NCI-H526 treated with DMSO at 0.1 percent for 48 hours (cell line): ENCODE measurements at places on chromosomes 12 and 14.

DNA sequence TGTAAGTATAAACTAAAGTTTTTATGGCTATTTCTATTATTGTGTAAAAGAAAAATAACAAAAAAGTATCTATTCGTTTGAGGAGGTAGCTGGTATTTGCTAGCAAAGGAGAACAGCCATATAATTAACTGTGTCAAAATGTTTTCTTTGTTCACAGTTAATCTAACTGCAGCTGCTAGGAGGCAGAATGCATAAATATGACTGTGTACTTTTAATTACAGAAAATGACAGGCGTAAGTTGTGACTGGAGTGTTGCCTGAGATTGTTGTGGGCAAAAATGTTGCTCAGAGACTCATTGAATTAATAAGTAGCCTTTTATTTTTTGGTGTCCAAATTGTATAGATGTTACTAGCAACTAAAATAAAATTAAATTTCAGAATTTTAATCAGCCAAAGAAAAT lies 33.5 kb downstream of the PTPRO start:
- DNase-seq, result no peak

GRCh38 chr12:56297400-56297799 lies 2.7 kb downstream of the CS start:
- no peak for DNase-seq

- DNase-seq, result no peak
These were observed 37.2 kb upstream of the C14orf132 start for GRCh38 chr14:96001866-96002497.

GRCh38 chr12:102939670-102940222 lies 17.7 kb upstream of the ASCL1 start:
- no peak for DNase-seq

- DNase-seq, result peak; percentile 38
These were observed 200.2 kb downstream of the CHST11 start for GRCh38 chr12:104656921-104657320.

DNA sequence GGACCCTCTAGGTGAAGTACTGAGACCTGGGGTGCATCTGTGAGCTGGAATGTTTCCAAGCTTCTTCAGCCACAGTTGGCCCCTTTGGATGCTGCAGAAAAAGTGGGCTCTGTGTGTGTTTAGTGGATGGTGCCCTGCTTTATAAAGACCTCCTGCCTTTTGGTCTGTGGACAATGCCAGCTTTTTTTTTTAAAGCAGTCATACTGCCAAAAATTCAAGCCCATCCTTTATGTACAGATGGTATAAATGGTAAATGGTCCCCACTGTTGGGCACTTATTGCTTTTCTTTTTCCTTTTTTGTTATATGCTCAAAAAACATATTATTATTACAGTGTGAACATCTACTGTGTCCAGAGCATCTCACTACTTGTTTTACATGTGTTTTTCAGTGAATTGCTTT lies 81.1 kb downstream of the SMOC1 start:
- no peak for DNase-seq

GRCh38 chr12:116319233-116319897 lies 41.9 kb upstream of the MED13L start:
- DNase-seq, result no peak

GRCh38 chr12:71426300-71427047 lies 13.1 kb upstream of the LGR5 start:
- no peak for DNase-seq

DNA sequence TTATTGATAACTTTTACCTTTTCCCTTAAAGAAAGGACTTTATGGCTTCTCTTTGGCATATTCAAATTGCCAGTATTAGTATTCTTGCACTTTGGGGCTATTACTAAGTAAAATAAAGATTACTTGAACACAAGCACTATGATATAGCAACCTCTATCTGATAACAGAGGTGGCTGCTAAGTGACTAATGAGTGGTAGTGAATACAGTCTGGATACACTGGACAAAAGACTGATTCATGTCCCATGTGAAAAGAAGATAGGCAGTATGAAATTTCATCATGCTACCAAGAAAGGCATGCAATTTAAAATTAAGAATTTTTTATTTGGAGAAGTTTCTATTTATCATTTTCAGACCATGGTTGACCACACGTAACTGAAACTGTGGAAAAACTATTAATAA lies 399.9 kb downstream of the FSCB start:
- no peak for DNase-seq

DNA sequence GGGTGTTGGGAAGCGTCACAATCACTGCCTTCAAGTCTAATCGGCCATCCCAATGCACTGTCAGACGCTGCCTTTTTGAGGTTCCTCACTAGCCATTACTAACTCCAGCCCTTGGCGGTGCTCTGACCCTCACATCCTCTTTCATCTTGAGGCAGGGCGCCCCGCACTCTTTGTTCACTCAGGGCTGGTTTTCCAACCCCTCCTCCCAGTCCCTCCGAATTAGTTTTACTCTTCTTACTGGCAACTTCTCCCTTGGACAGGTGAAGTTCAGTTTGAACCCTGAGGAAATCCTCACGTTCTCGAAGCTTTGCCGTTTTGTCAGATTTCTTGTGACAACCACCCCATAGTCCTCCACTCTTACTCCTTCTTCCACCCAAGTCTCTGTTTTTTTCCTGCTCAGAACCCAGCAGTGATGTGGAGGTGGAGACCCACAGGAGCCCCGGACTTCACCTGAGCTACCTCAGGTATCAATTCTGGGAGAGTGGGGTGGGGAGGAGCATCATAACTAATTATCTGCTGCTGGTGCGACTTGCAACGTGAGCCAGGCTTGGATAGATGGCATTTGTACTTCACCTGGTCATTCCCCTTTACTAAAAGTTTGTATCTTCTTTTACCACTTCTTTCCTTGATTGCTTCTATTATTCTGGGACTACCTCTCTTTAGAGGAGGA lies 757 bp downstream of the ZC3H10 start:
- no peak for DNase-seq

DNA sequence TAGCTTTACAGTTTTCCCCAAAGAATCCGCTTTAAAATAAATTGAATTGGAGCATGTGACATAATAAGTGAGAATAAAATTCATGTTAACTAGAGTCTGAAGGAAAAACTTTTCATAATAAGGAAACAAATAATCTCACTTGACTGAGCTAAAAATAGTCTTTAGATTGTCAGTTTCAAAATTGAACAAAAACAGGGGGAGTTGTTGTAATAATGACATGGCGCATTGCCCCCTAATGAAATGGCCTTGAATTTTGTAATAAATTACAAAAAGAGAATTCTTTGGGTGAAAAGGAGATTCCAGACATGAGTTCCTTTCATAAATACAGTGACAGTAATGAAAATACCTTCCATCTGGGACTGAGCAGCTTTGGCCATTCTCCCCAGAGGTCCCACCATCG lies 178.6 kb downstream of the EFCAB11 start:
- no peak for DNase-seq

GRCh38 chr14:29489911-29490425 lies 437.7 kb downstream of the PRKD1 start:
- no peak for DNase-seq

DNA sequence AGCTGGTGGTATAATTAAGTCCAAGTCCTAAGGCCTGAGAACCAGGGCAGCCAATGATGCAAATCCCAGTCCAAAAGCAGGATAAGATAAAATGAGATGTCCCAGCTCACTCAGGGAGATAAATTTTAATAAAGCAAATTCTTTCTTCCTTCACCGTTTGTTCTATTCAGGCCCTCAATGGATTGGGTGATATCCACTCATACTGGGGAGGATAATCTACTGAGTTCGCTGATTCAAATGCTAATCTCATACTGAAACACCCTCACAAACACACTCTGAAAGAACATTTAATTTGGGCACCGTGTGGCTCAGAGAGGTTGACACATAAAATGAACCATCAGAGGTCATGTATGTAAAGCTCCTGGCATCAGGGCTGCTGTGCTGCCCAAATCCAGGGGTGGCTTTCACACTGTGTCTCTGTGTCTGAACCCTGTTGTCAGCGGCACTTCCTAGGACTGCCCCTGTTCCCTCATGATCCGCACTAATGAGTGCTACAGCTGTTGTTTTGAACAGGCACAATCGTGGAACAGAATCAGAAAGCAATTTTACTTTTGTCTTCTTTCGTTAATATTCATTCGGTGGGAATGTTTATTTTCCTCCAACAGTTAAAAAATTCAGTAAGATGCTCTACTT lies 428.5 kb upstream of the FBXO33 start:
- no peak for DNase-seq

DNA sequence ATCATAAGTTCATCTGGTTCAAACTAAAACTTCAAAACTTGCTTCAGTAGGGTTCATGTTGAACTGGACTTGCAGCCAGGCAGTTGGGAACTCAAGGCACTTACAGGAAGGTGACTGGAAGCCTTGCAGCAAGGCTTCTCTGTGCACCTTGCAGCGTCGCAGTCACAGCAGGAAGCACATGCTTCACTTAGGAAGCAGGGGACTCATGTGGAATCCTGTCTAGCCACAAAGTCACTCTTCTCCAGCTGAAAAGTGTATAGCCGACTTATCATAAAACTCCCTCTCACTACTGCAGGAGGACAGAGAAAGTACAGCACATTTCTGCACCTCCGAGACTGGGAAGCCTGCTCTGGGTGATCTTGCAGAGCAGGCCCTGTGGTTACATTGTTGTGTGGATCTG lies 114.0 kb upstream of the PRB2 start:
- DNase-seq, result no peak

- DNase-seq, result no peak
These were observed 56.0 kb downstream of the TTC9 start for GRCh38 chr14:70697701-70698100.

DNA sequence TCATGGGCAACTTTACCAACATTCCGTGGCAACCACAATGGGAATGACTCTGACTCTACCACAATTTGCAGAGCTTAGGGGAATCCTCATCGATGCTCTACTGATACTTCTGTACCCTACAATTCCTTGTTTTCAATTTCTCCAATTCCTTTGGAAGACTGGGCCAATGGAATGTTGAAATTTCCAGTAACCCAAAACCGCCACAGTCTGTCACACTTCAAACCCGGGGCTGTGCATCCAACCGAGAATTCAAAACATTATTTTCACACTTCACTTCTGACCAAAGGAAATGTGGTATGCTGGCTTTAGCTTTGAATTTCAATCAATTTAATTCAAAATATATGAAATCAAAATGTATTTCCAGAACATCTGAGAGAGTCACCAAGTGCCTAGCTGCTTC lies 951.4 kb downstream of the VRK1 start:
- DNase-seq, result no peak

DNA sequence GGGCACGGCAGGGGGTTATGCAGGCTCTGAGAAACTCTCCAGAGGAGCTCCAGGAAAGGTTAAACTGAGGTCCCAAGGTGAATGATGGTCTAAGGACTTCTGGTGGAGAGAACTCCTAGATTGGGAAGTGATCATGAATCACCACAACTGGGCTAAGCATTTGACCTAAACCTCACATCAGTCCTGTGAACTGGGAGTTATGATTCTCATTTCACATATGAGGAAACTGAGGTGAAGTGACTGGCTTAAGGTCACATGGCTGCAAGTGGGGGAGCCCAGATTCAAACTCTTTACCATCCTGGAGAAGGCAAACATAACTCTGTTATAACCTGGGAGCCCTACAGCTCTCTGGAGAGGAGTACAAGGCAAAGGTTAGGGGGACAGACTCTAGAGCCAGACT lies 4.2 kb downstream of the RARG start:
- no peak for DNase-seq

- DNase-seq, result no peak
These were observed 28.2 kb downstream of the WBP11 start for GRCh38 chr12:14774906-14775635.

DNA sequence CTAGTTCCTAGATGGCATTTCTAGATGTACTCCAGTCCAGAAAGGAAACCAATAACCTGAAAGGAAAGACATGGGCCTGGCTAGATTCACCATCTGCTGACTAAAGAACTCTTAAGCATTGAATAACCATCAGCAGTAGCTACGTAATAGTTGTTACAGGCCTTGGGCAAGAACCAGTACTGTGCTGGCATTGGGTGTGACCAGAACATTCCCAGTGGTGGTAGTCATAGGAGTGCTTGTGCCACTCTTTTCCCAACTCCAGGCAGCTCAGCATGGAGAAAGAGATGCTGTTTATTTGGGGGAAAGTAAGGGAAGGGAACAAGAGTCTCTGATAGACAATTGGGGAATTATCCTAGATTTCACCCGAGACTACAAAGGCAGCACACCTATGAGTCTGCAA lies 333.3 kb downstream of the SLC16A7 start:
- DNase-seq, result no peak

DNA sequence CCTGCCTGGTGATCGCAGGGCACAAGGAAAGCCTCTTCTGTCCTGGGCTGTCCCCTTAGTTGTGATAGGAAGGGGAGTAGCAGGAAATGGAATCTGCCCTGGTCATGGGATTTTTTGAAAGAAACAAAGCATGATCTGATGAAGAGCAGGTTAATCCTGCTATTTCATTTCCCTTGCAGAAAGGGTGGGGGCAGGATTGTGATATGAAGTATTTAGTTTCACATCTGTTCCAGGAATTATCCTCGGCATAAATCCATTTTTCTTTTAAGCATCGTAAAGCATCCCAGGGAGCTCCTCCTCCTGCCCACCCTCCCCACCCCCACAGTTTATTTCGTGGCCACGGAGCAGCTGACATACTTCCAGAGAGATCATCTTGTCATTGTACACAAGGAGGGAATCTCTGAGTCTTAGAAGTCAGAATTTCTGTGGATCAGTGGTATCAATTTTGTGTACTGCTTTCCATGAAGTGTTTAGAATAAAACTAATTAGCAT lies 53.1 kb downstream of the TGFB3 start:
- no peak for DNase-seq

DNA sequence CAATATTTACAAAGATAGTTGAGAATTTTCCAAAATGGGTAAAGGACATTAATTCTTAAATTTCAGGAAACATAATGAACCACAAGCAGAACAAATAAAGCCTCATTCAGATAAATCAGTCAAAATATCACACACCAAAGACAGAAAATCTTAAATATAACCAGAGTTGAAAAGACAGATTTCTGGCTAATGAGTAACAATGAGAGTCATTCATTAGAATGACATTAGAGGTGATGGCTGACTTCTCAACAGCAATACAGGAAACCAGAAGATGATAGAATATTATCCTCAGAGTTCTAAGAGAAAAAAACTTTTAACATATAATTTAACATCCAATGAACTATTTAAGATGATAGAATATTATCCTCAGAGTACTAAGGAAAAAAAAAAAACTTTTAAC lies 124.2 kb downstream of the DENND5B start:
- no peak for DNase-seq

DNA sequence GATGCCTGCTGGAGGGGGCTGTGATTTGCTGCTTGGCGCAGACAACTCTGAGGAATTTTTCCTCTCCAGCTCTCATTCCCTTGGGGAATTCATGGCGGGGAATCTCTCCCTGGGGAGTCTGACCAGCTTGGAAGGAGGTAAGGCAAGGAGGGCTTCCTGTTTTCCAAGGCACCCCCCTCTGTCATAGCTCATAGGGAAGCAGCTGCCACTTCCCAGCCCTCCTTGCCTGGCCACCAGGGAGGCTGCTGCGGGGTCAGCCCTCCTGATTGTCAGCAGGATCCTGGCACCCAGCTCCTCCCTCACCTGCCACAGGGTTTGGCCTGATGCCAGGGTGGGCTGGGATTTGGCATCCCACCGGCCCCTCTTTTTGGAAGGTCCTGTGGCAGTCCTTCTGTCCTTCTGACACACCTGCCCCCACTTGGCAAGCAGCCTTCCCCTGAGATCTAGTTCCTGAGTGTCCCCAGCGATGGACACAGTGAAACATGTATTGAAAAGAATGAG lies 74.9 kb downstream of the TSPAN9 start:
- no peak for DNase-seq

- DNase-seq, result no peak
These were observed 242.2 kb downstream of the SOX5 start for GRCh38 chr12:23707270-23707669.
